ENCODE measurements at places on chromosomes 11 and 22.

- DNase-seq, result no peak
Observed at GRCh38 chr22:39115977-39116621, 19.1 kb downstream of the APOBEC3H start.

- no peak for DNase-seq
Observed at GRCh38 chr11:561148-562003, 606 bp downstream of the RASSF7 start.

DNA sequence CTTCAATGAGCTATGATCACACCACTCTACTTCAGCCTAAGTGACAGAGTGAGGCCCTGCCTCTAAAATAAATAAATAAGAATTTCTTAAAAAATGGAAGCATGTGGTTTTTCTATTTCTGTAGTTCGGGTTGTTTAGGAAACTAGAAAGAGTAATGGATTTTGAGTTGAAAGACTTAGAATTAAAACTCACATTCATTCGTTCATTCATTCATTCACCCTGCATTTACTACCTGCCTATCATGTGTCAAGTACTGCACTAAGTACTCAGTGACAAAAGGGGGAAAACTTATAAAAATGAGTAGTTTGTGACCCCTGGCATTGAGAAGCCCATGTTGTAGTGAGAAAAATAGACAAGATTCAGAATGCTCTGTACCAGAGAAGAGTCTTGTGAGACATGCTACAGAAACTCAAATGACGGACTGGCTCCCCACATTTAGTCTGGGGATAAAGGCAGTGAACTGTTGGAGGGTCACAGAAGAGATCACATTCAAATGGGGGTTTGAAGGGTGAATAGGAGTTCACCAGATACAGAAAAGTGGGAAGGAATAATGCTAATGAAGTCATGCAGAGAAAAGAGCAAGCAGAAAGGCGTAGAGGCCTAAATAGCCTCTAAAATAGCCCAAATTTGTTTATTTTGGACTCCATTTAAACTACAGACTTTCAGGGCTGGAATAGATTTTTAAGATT lies 7.0 kb downstream of the CSRP3 start:
- no peak for DNase-seq

DNA sequence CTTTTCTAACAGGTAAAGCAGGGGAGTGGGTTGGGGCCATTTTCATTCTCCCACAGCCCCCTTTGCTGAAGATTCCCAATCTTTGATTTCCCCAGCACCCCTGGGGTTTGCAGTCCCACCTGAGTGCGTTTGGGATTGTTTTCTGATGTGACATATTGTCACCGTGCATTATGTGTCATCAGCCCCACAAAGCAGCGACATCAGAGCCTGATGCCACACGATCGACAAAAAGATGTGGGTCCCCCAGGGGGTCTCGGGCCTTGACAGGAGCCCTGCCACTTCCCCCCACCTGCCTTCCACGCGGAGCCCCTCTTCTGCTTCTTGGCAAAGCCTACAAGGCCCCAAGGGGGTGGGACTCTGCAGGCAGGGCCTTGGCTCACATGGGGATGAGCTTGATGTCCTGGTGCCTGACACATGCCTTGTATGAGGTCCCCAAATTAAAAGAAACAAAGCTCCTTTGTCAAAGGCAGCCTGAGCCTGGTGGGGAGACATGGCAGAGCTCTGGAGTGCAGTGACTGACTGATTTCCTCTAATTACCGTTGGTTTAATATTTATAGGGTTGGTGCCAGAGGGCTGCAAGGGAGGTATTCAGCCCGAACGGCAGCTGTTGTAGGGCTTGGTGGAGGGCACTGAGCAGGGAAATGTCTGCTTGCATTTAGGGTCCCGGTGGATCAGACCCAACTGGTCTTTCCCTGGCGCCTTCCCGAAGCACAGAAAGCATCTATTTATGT lies 149.2 kb downstream of the MIAT start:
- no peak for DNase-seq

GRCh38 chr22:19892925-19893324 lies 38.3 kb upstream of the GNB1L start:
- no peak for DNase-seq

GRCh38 chr11:62898027-62898426 lies 17.3 kb downstream of the SLC3A2 start:
- no peak for DNase-seq

DNA sequence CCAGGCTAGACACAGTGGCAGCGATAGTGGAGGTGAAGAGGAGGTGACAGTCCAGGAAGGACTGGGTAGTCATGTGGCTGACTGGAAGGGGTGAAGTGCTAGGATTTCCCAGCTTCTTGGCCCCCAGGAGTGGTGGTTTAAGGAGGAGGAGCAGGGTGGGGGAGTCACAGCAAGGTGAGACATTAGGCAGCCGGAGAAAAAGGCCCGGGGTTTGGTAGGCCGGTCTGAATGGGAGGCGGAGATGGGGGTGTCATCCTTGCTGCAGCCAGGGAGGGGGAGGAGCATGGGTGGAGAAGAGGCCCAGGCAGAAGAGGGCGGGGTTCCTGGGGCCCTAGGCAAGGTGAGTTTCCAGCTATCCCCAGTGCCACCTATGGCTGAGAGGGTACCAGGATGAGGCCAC lies 6.1 kb downstream of the SIPA1 start:
- no peak for DNase-seq

DNA sequence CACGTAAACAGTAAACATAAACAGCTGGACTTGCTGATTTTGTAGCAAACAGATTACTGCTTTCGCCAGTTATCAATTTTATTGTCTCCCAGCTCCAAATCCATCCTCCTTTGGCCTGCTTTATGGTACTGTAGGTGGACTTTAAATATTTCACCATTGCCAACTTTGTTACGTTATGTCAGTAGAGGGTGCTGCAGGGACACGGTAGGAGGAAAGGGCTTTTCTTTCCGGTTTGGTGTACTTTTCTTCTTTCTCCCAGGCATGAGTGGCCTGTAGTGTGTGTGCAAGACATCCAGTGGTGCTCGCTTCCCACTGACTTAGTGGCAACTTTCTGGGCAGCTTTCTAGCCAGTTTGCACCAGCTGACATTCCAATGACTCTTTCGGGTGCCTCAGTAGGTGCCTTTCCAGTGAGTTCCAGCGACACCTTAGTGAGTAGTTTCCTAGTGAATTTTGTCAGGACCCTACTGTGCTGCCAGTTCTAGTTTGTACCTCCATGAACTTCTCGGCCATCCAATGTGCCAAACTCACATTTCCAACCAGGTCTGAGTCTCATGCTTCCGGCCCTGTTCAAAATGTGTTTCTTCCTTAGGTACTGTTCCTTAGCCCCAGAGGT lies 267.6 kb upstream of the TENM4 start:
- DNase-seq, result peak; percentile 17

DNA sequence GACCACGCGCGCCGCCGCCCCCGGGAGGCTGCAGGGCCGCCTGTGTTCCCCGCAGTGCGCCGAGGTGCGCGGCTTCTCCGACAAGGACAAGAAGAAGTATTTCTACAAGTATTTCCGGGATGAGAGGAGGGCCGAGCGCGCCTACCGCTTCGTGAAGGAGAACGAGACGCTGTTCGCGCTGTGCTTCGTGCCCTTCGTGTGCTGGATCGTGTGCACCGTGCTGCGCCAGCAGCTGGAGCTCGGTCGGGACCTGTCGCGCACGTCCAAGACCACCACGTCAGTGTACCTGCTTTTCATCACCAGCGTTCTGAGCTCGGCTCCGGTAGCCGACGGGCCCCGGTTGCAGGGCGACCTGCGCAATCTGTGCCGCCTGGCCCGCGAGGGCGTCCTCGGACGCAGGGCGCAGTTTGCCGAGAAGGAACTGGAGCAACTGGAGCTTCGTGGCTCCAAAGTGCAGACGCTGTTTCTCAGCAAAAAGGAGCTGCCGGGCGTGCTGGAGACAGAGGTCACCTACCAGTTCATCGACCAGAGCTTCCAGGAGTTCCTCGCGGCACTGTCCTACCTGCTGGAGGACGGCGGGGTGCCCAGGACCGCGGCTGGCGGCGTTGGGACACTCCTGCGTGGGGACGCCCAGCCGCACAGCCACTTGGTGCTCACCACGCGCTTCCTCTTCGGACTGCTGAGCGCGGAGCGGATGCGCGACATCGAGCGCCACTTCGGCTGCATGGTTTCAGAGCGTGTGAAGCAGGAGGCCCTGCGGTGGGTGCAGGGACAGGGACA lies 2.7 kb downstream of the NLRP6 start:
- no peak for DNase-seq

DNA sequence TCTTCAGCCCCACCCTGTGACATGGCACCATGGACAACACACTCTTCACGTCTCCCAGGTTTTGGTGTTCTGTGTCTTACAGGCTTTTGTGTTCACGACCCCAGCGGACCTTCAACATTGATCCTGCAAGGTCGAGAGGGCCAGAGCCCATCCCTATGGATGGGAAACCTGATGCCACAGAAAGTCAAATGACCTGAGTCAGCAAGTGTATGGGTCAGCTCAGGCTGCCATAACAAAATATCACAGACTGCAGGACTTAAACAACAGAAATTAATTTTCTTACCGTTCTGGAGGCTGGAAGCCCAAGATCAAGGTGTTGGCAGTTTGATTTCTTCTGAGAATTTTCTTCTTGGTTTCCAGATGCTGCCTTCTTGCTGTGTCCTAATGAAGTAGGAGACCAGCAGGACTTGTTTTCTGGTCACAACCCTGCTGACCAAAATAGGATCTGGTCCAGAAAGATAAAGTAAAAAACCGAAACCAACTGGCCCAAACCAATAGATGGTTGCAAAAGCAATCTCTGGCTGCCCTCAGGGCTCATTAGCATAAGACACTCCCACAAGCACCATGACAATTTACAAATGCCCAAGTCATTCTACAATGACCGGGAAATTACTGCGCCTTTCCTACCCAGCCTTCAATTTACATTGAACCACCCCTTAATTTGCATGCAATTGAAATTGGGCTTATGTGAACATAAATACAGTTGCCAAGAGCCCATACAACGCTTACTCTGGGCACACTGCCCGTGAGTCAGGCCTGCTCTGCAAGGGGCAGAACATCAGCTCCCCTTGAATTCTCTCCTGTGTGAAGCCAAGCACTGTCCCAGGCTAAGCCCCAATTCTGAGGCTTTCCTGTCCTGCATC lies 113.9 kb downstream of the RPS6KA4 start:
- no peak for DNase-seq

DNA sequence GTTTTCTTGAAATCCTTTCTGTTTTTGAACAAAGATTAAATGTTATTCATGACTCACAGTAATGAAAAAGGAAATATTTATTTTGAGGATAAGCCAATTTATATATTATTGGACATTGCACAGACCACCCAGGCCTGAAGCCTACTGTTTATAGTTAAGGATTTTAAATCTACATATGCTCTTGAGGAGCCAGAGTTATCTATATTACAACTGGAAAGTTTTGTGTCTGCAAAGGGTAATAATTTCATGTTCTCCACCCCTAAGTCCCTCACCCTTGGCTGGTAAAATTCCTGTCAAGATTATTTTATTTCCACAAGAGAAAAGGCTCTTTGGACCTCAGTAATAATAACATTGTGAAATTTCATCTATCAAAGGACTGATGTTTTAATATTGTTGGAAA lies 228.2 kb downstream of the TMEM135 start:
- DNase-seq, result no peak

GRCh38 chr11:108895579-108896480 lies 231.0 kb downstream of the DDX10 start:
- no peak for DNase-seq

GRCh38 chr22:29740216-29740615 lies 20.4 kb downstream of the CABP7 start:
- no peak for DNase-seq

GRCh38 chr11:42620796-42621195 lies 691.0 kb upstream of the API5 start:
- no peak for DNase-seq

GRCh38 chr11:46367244-46367915 lies 14.1 kb upstream of the MDK start:
- DNase-seq, result no peak

DNA sequence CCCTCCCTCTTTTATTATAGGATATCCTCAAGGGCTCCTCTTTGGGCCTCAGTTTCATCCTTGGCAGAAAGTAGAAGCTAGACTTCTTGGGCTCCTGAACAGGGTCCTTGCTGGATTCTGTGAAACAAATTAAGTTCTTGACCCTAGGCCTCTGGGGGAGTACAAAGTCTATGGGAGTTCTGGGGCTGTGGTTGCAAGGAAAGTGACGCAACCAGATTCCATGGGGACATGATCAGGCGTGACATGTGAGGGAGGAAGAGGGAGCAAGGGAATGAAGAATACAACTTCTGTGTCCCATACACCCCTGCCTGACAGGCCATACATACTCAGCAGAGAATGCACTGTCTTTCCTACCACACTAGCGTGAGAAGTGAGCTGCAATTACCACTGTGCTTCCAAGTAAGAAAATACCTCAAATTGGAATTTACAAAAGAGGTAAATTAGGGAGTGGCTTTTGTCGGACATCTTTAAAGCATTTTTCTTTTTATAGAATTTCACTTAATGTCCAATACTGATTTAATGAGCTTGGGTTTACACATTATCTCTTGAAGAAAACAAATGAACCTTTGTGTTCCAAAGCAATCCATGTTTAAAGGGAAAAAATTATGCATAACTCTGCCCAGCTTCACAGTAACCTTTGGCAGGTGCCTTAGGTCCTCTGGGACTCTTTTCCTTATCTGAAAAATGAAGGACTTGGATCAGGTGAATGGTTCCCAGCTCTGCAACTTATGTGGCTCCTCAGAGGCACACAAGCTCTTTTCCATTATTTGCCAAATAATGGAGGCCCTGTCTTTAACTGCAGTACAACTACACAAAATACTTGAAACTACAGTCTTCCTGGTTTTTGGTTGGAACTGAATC lies 38.9 kb downstream of the LIMK2 start:
- DNase-seq, result no peak

GRCh38 chr22:50556703-50557102 lies 6.0 kb downstream of the SYCE3 start:
- no peak for DNase-seq

GRCh38 chr11:34487430-34487829 lies 26.2 kb downstream of the ELF5 start:
- DNase-seq, result no peak

GRCh38 chr11:45853332-45854219 lies 6.3 kb downstream of the CRY2 start:
- DNase-seq, result no peak

GRCh38 chr22:49329636-49330035 lies 498.0 kb downstream of the BRD1 start:
- no peak for DNase-seq

- DNase-seq, result peak; percentile 20
Observed at GRCh38 chr11:81497202-81497804, 1236.4 kb downstream of the FAM181B start.

GRCh38 chr11:11332141-11332710 lies 20.8 kb downstream of the CSNK2A3 start:
- DNase-seq, result no peak

GRCh38 chr22:23520863-23521440 lies 59.1 kb downstream of the IGLL1 start:
- DNase-seq, result no peak

DNA sequence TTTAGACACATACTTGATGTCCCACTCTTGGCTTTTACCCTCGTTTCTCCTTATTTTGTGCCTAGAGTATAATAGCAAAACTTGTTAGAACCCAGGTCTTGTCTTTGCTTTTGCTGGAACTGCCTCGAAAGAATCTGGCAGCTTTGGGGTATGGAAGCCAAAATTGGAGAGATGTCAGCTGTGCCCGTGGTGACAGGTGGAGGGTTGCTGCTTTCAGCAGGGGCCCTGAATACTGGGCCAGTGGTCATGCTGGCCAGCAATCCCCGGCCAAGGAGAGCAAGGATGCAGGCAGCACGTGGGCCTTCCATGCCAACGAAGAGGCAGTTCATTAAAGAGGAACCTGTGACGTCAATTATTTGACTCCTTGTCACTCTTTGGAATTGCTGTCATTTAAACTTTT lies 181.1 kb downstream of the HIPK3 start:
- DNase-seq, result no peak
